Right lung (tissue), 10 donors: ENCODE measurements at places on chromosomes 5 and 9.

DNA sequence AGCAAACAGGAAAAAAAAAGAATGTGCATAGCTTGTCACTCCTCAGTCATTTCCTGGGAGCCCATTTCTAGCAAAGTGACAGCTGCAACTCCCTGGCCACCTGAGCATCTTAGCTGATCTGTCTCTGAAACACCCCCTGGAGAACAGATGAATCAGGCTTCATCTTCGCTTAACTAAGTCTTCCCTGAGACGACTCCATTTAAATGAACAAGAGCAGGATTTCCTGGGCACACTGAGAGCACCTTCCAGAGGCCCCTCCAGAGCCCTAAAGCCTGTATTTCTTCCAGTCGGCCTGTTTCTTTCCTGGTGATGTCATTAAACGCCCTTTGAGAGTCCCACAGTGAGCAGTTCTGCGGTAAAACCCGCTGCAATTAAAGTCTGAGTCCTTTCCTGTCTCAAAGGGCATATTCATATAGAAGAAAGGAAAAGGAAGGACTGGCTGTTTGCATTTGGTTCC, 13.9 kb downstream of the TGFBI start:
- no peak for DNase-seq

DNA sequence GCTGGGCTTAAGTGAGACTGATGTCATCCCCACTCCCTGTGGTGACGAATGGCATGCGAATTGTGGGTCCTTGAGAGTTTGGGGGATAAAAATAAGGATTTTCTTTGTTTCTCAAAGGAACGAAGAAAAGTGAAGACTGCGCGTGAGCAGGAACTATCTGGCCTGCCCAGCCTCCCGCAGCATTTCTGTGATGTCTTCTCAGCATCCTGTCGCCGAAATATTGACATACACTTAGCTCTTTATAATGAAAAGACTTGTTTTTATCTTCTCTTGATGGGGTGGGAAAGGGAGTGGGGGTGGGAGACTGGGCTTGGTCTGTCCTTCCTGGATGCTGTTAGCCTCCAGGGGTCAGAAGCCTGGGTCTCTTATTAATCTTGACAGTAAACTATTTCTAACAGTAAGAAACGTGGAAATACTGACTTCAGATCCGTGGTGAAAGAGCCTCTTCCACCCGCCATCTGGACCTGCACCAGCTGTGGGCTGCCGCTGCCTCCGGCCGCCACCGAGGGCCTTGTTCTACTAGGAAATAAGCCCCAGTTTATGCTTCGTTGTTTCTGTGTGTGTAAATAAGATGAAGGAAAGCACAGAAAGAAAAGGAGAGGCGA, 239.6 kb downstream of the FANCC start:
- DNase-seq, result no peak

- no peak for DNase-seq
Observed at GRCh38 chr9:98007251-98007928, 24.2 kb downstream of the ANP32B start.

DNA sequence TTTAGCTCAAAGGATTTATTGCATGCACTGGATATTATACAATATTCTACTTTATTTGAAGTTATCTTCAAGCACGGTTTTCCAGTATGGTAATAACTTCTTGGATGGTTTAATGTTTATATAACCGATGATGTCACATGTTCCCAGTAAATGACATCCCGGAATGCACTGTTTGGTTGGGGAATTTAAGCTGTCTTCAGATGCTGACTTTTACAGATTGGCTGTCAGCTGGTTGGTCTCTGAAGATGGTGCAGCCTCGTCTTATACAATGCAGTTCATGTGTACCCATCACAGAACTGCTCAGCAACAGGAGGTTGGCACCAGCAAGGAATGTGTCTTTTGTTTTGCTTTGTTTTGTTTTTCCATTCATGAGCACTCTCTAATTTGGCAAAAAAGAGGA, 143.8 kb downstream of the PRKACG start:
- DNase-seq, result no peak

- no peak for DNase-seq
Observed at GRCh38 chr5:81925009-81925408, 46.8 kb upstream of the ATG10 start.

- no peak for DNase-seq
Observed at GRCh38 chr5:173018358-173018757, 34.8 kb downstream of the ATP6V0E1 start.

GRCh38 chr9:87554976-87555375, 57.3 kb downstream of the DAPK1 start:
- no peak for DNase-seq

- DNase-seq, result no peak
Observed at GRCh38 chr5:153746440-153746839, 256.0 kb downstream of the GRIA1 start.

DNA sequence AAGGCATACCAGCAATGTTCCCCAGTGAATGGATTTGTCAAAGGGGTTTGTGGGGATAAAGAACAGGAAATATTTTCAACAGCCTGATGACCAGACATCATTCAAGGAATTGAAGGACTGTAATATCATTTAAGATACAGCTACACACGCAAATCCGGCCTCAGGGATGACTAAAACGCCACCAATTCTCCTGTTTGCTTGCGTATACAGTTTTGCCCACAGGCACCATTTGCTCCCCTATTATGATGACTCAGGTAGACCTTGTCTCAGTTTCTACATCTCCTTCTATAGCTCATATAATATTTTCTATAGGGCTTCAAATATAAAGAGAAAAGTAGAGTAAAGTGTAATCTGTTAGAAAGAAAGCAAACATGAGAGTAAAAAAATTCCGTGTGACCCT, 29.7 kb upstream of the ITGA1 start:
- DNase-seq, result no peak

DNA sequence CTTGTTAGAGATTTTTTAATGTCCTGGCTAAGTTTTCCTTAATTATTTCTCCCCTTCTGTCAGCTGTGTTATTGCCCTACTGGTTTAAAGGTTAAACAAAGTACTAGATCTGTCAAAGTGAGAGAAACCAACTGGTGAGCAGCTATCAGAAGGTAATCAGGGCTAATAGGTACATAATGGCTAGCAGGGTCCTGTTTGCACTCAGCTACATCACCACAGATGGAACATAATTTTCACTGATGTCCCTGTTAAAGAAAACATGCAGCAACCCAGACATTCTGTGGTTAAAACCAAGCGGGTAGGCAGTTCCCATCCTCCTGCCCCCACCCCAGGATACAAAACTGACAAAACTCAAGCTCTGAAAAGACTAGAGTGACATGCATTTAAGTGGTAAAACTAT, 473.9 kb downstream of the NR2F1-AS1 start:
- DNase-seq, result no peak

DNA sequence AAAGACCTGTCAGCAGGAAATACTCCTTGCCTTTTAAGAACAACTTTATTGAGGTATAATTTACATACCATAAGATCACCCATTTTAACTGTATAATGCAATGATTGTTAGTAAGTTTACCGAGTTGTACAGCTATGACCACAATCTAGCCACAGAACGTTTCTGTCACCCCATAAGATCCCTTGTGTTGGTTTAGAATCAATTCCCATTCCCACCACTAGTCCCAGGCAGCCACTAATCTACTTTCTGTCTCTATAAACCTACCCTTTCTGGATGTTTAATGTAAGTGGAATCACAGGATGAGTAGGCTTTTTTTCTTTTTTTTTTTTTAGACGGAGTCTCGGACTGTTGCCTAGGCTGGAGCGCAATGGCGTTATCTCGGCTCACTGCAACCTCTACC, 4.4 kb downstream of the GPR107 start:
- no peak for DNase-seq

DNA sequence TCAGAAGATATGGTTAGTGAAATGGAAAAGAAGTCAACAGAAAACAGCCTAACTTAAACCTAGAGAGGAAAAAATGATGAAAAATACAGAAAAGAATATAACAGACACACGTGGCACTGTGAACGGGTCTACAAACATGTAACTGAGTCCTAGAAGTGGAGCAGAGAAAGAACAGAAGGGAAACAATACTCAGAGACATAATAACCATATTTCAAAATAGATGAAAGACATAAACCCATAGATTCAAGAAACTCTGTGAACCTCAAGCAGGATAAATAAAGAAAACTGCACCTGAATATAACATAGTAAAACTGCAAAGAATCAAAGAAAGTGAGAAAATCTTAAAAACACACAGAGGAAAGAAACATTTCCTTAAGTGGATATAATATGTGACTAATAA, 67.7 kb upstream of the GOLGA1 start:
- DNase-seq, result no peak

DNA sequence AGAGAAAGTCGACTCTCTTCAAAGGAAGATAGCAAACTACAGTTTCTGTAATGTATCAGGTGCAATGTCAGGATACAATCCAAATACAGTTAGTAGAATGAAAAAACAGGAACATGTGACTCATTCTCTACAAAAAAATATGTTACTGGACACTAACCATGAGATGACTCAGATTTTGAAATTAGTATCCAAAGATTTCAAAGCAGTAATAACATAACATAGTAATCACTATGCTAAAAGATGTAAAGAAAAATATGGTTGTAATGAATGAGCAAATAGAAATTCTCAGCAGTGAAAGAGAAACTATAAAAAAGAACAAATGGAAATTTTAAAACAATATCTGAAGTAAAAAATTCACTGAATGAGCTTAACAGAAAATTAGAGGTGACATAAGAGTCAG, 42.3 kb downstream of the SHOC1 start:
- no peak for DNase-seq

GRCh38 chr5:126122942-126123341, 300.3 kb upstream of the GRAMD2B start:
- DNase-seq, result no peak

DNA sequence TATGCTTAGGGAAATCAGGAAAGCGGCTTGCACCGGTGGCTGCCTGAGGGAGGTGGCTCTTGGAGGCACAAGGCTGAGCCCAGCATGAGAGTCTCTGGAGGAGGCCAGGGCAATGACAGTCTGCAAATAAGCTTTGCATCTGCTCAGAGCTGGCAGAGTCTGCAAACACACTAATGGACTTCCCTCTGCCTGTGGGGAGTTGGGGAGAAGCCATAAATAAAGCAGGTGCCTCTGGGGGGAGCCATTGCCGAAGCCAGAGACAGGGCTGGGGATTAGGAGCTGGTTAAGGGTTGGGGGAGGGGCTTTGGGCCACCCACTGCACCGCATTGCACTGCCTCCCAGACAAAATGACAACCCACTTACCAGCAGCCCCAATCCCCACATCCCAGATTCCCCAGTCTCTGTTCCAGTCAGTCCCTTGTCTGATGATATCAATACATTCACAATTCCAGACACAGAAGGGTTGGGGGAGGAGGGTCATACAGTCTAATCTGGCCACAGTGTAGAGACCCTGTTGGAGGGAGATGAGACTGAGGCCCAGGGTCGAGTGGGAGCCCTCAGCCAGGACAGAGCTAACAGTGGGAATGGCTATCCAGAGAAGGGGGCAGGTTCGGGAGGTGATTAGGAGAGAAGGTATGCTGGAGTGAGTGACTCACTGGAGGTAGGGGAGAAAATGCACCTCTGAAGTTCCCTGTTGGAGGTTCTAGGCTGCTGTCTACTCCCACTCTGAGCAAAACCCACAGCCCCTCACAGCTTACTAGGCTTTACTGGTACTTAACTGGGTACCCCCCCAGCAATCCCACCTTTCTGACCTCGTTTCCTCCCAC, 53.7 kb downstream of the PAX5 start:
- no peak for DNase-seq

GRCh38 chr5:42779083-42779482, 22.5 kb downstream of the CCDC152 start:
- DNase-seq, result no peak

GRCh38 chr9:31166516-31166915, 1217.9 kb upstream of the ACO1 start:
- DNase-seq, result no peak

DNA sequence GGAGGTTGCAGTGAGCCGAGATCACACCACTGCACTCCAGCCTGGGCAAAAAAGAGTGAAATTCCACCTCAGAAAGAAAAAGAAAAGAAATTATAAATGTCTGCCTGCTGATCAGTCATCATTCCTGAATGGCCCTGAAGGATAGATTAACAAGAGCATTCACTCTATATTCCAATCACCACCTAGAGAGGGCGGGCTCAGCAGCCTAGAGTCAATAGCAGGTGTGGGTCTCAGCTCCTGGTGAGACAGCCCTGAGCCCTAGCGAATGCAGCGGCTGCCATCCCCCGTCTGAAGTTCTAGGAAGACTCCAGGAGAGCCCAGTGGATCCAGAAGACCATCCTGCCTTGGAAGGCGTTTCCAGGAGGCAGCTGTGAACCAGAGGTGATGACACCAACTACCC, 12.0 kb downstream of the FBP1 start:
- no peak for DNase-seq

DNA sequence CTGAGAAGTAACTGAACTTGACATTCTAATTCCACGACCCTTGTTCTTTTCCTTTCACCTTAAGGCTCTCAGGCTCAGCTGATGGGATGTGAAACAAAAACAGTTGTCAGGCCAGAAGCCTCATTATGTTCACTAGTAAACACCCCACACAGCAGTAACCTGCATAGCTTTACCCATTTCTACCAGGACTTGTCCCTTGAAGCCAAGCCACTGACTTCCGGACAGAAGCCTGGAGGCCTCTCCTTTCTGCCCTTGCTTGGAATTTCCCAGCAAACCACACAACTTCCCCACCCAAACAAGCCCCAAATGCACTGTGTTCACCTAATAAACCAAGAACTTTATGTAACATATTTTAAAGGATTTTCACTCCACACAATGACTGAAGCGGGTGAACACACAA, 19.6 kb downstream of the PRUNE2 start:
- no peak for DNase-seq

GRCh38 chr5:132105688-132106087, 32.1 kb downstream of the CSF2 start:
- no peak for DNase-seq

- no peak for DNase-seq
Observed at GRCh38 chr5:42842921-42843641, 31.4 kb upstream of the SELENOP start.

DNA sequence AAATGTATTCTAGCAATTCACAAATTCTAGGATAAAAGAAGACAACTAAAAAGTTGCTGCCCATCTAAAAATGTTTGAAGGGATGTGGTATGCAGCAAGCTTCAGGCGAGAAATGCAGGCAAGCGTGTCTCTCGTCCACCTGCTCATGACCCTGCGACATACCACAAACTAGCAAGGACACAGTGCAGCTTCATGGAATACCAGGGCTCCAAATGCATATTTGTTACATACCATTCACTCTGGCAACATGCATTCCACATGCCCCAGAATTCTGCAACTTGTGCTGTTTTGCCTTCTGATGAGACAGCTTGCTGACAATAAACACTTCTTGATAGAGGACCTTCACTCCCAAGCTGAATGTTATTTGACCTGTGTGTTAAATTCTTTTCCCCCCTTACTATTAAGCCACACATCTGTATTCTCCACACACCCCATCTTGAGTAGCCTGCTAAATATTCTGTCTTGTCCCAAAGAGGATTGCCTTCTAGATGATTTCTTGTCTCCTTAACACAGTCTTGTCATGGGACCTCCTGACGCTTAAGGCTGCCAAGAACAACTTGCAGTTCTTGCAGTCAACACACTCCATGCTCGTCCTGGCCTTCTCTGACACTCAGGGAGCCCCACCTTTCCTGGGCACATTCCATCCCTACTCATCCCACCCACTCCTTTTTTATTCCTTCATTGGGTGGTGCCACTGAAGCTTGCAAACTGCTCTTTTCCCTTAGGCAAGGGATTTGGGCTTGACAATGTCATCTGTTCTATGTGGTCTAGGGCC, 340.5 kb downstream of the PIK3R1 start:
- no peak for DNase-seq
